ENCODE measurements at places on chromosomes 12 and 14.

DNA sequence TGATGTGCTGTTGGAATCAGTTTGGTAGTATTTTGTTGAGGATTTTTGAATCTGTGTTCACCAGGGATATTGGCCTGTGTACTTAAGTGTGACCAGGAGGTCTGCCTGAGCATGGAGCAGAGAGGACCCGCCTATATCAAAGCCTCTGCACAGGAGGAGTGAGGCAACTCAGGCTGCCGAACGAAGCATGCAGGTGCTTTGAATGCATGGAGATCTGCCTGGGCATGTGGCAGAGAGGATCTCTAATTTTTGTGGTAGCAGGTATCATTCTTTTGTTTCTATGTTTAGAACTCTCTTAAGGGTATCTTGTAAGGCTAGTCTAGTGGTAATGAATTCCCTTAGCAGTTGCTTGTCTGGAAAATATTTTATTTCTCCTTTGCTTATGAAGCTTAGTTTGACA is 26.9 kb downstream of the RAB3IP start:
- no peak for DNase-seq

GRCh38 chr14:92581966-92582566 is 68.5 kb downstream of the RIN3 start:
- no peak for DNase-seq

DNA sequence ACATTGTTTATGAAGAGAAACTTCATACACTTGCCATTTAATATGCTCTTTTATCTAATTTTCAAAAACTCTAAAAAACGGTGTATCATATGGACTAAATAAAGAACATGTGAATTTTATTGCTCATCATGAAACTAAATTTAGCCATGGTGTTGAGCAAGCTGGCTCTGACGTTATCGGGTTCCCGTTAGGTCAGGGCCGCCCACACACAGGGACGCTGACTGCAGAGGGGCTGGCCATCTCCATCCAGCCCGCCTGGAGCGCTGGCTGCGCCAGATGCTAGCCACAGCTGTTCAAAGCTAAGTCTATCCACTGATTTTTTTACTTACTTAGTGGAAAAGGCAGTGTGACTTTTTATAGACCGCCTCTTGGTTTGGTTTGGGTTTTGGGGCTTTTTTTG is 36.5 kb upstream of the DYNC1H1 start:
- DNase-seq: peak; percentile 96

DNA sequence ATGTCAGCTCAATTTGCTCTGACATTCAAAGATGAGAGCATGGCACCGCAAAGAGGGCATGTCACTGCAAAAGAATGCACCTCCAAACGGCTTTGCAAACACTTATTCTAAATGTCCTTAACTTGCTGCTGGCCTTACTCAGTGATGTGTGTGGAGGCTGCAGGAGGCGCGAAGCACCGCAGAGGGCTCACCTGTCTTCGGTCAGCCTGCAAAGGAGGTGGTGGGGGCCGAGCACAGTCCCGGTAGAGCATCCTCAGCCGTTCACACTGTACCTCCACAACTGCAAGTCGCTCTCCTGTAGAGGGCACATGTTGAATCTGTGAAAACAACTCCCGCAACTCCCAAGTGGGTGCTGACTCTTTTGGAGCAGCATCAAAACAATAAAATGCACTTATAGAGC is 93.8 kb downstream of the TRAFD1 start:
- no peak for DNase-seq

- no peak for DNase-seq
Measured at GRCh38 chr12:49340095-49340870, 3.3 kb upstream of the C1QL4 start.

GRCh38 chr14:75254901-75255584 is 23.6 kb upstream of the FOS start:
- no peak for DNase-seq

GRCh38 chr12:49916129-49916919 is 12.6 kb upstream of the FAIM2 start:
- no peak for DNase-seq

DNA sequence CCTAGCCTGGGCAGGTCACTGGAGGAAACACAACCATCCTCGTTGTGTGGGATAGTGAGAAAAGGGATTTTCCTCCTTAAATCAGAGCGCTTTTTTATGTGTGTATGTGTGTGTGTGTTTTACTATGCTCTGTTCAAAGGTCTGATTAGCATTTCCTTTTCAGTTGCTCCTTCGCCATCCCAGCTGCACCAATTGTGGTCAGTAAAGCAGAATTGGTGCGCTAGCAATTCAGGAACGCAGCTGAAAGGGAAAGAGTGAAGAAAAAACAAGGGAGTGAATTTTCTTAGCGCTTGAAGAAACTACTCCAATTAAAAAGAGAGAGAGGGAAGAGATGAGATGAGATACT is 173.3 kb upstream of the PARP11 start:
- DNase-seq: no peak

GRCh38 chr12:102182635-102183034 is 15.0 kb downstream of the PMCH start:
- peak; percentile 46 for DNase-seq

DNA sequence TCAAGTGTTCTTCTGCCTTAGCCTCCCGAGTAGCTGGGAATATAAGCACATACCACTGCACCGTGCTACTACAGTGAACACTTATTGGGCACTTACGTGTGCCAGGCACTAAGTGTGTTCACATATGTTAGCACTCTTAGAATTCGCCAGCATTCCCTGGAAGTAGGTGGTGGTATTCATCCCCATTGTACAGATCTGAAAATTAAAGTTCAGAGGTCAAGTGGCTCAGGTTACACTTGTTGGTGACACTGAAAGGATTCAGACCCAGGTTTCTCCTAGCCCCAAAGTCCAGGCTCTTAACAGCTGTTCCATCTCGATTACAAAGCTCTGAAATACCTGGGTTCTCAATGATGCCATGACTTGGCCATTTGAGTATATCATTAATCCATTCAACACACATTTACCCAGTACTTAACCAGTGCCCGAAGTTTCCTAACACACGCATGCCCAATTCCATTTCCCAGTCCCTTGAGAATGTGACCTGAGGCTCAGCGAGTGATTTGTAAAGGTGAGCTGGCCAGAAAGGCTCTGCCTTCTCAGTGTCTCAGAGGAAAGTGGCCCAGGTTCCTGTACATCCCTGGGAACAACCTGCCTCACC is 4.8 kb downstream of the MVK start:
- no peak for DNase-seq

DNA sequence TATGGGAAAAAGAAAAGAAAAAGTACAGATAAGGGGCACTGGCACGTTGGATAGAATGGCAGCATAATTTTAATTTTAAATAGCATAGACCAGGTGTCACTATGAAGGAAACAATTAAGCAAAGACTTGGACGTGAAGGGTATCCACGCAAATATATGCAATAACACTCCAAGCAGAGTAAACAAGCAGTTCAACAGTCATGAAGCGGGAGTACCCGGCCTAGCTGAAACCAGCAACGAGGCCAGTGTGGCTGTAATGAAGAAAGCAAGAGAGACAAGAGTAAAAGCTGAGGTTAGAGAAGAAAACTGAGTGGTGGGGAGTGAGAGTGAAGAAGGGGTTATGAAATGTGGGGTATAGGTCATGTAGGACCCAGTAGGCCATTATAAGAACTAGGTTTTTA is 85.4 kb downstream of the BCL2L14 start:
- no peak for DNase-seq

- no peak for DNase-seq
Measured at GRCh38 chr12:57734591-57734990, 4.0 kb downstream of the AGAP2 start.

DNA sequence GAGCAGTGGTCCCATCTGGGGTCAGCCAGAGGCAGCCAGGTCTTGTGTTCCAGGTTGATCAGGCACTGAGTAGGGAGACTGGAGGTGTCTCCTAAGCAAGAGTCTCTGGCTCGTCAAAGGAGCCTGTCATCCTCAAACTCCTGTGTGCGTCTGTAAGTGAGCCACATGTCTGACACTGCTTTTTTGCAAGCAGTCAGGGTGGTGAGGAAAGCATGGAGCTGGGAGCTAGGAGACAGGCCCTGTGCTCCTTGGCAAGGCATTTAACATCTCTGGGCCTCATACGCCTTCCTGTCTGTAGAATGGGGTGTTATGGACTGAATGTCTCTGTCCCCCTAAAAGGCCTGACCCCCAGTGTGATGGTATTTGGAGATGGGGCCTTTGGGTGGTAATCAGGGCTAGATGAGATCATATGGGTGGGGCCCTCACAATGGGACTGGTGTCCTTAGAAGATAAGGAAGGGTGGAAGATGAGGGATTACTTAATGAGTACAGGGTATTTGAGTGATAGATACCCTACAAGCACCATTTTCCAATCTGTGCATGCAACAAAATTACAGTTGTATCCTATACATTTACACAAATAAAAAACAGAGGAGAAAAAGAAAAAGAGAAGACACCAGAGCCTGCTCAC is 53.0 kb downstream of the ARL6IP4 start:
- no peak for DNase-seq

DNA sequence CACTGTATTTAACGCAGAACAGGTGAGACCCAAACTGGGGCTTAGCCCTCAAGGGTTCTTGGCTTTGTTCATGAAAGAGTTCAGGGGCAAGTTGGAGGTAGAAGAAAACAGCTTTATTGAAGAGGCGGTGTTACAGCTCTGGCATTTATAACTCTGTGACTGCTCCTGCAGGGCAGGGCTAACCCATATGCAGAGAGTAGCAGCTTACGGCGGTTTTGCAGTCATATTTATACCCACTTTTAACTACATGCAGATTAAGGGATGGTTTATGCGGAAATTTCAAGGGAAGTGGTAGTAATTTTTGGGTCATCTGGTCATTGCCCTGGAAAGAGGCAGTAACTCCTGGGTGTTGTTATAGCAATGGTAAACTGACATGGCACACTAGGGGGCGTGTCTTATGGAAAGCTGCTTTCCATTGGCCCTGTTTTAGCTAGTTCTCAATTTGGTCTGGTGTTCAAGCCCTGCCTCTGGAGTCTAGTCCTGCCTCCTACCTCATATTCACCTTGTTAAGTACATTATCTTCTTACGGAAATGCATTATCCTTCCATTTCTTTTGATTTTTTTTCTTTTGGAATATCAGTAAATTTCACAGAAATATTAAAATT is 1.8 kb upstream of the IAPP start:
- DNase-seq: no peak

- DNase-seq: no peak
Measured at GRCh38 chr14:102389246-102389645, 26.5 kb downstream of the TECPR2 start.

GRCh38 chr14:26849514-26849913 is 251.7 kb upstream of the NOVA1 start:
- no peak for DNase-seq

- DNase-seq: no peak
Measured at GRCh38 chr12:57254506-57255280, 3.7 kb upstream of the STAC3 start.

GRCh38 chr12:112944024-112944690 is 5.9 kb downstream of the OAS3 start:
- no peak for DNase-seq

DNA sequence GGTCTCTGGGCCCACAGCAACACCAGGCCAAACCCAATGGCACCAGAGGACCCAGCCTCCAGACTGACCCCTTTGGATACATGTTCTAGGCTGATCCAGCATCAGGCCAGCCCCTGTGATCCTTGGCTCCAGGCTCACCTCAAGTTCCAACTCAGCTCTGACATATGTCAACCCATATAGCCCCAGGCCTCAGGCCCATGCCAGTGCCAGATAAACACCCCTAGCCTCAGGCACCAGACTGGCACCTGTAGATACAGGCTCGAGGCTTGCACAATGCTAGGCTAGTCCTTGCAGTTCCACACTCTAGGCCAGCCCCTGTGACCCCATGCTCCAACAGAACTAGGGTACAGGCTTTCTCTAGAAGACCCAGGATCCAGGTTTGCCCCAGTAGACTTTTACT is 287.5 kb downstream of the KCNC2 start:
- DNase-seq: no peak

- no peak for DNase-seq
Measured at GRCh38 chr14:95250140-95250769, 69.5 kb downstream of the CLMN start.

DNA sequence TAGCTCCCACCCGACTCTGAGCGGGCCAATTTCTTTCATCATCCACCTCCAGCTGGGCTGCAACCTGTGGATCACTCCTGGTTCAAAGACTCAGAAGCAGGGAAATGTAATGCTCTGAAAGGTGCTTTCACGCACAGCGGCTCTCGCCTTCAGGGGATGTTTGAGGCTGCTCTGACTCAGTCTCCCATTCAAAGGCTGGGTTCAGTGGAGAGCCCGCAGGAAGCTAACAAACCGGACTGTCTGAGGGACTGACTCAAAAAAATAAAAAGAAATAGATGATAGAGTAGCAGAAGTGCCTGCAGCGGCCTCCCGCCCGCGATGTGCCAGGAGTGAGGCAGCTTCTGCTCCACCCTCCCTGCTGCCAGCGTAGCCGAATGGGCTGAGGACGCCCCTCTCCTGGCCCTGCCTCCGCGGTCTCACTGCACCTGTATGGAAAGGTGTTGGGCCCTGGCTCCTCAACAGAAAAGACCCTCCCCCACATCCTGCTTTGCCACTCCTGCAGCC is 98.0 kb downstream of the GCH1 start:
- DNase-seq: no peak

DNA sequence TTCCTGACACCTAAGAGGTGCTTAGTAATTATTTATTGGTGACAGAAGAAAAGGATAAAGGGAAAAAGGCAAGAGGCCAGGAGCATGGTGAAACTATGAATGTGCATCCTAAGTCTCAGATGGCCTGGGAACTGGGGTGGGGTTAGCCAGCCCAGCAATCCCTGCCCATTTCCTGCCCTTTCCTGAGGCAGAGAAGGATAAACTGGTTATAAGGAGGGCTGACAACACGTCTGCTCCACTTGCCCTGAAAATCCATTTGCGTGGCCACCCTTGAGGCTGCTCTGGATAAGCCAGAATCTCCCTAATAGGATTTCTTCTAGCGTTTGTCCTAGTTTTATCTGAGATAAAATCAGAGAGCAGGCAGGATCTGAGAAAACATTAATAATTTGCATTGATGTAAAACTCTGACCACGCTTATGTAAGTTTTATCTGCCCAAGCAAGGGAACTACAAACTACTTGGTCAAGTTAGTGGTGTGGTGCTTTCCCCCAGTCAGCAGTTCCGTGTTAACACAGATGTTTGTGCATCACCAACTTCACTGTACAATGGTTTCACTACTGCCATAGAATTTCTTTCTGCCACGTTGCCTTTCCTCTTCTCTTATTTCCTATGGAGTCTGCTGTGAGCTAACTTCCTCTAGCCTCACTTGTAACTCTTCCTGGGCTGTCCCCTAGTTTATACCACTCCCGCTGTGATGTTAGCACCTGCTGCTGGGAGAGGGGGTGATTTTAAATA is 392.7 kb downstream of the RPS29 start:
- no peak for DNase-seq

Data from iris pigment epithelial cell (primary cell).